ENCODE measurements at places on chromosomes 3 and 15. TPM values are rescaled to one million over a fixed set of nuclear protein-coding genes. Genes with fewer than 3 reads are reported as not detected.

LPP gene
- 3,079 TPM for total RNA-seq

DNA sequence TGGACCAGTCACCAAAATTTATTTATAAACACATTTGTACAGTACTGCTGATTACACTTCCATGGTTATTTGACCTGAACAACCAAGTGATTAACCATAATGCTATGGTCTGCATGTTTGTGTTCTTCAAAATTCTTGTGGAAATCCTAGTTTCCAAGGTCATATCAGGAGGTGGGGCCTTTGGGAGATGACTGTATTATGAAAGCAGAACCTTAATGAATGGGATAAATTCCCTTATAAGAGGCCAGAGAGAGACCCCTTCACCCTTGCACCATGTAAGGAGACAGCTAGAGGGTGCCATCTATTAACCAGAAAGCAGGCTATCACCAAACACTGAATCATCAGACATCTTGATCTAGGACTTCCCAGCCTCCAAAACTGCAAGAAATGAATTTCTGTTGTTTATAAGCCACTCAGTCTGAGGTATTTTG, 1.9 kb downstream of the SCAPER start:
- H3K36me3 ChIP-seq = no peaks in the 10 kb centered on the region
- no peak for DNase-seq
- H3K27me3 ChIP-seq = no peaks in the 10 kb centered on the region
- H3K27ac ChIP-seq = peak overlapping the region; percentile 91

DNA sequence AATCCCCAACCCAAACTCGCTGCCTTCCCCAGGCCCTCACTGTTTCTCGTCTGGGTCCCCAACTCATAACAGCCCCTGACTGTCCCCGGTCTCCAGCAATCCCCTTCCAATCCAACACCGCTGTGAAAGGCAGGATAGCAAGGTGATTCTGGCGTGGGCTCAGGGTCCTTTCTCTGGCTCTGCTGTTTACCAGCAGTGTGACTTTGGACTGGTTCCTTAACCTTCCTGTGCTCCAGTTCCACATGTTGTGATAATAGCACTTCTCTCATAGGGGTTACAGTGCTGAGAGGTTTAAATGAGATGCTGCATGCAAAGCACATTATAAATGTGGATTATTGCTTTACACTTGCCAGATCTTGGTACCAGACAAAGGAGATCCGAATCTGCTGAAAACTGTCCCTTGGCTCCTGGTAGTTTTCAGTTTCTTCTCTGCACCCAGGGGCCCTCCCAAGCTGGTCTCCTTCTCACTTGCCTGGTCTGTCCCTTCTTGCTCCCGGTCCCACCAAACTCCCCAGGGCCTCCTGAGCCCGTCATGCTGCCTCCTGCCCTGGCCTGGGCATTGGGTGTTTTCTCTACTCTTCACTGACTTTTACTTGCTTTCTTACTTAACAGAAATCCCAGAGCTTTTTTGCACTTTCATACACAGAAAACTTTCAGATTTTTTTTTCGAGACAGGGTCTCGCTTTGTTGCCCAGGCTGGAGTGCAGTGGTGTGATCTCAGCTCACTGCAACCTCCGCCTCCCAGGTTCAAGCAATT, 26.8 kb upstream of the CYP11A1 start:
- no peak overlapping the region for H3K4me3 ChIP-seq
- H3K27ac ChIP-seq = no peak overlapping the region
- H3K36me3 ChIP-seq = no peaks in the 10 kb centered on the region
- H3K4me1 ChIP-seq = no peaks in the 10 kb centered on the region

DNA sequence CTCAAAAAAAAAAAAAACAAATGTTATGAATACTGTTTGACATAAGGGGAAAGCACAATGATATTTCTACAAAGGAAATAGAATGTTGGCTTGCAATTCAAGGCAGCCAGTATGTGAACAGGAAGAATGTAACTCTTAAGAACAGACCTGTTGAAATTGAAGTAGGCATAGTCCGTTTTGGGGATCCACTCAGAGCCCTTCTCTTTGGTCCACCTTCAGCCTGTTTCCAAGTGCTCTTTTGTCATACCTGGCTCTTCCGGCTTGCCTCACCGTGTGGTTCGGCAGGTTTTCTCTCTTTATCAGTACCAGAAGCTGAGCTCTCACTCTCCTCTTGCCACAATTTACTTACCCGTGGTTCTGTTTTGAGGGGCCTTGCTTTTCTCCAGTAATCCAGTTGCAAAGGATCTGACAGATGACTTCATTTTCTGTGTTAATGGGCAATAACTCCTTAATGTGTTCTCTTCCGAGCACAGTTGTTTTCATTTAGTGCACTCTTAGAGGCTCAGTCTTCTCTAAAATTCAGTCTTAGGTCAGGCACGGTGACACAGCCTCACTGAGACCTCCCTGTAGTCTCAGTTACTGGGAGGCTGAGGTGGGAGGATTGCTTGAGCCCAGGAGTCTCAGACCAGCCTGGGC, 6.7 kb downstream of the ABHD17C start:
- no peak overlapping the region for H3K4me3 ChIP-seq
- no peak for DNase-seq
- no peaks in the 10 kb centered on the region for H3K36me3 ChIP-seq
- H3K27ac ChIP-seq = peak overlapping the region; percentile 81

GRCh38 chr3:114460459-114460858, 166.6 kb downstream of the TIGIT start:
- H3K27me3 ChIP-seq = no peaks in the 10 kb centered on the region
- peaks cover 5% of the 10 kb centered on the region for H3K4me1 ChIP-seq
- H3K36me3 ChIP-seq = no peaks in the 10 kb centered on the region
- no peak for DNase-seq
- no peak overlapping the region for H3K4me3 ChIP-seq
- no peak overlapping the region for H3K27ac ChIP-seq

DNA sequence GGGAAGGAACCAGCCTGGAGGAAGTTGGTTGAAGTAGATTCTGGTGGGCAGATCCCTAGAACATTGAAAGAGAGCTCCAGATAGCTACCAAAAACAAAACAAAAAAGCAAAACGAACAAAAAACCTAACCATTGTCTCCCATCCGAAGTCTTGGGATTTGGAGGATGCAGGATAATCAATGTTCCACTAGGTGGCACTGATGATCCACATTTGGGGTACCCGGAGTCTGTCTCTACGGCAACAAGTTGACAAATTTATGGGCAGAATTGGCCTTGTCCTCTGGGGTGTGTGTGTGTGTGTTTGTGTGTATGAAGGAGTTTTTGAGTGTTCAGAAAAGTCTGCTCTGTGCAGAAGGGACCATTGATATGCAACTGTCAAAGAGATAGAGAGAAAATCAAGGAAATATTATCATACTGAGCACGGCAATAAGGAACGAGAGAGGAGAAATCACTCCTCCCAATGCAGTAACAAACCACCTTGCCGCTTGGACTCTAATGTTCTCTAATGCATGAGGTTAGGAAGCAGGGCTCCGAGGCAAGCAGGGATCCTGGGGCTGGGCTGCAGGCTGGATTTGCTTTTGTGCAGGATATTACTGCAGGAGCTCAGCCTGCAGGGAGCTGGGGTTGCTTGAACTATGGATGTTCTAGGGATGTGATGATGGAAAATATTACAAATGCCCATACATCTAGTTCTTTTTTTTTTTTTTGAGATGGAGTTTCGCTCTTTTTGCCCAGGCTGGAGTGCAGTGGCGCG, 59.8 kb upstream of the KLHL25 start:
- no peaks in the 10 kb centered on the region for H3K36me3 ChIP-seq
- peaks cover 10% of the 10 kb centered on the region for H3K4me1 ChIP-seq
- H3K27ac ChIP-seq = no peak overlapping the region
- DNase-seq = no peak
- no peak overlapping the region for H3K4me3 ChIP-seq

DNA sequence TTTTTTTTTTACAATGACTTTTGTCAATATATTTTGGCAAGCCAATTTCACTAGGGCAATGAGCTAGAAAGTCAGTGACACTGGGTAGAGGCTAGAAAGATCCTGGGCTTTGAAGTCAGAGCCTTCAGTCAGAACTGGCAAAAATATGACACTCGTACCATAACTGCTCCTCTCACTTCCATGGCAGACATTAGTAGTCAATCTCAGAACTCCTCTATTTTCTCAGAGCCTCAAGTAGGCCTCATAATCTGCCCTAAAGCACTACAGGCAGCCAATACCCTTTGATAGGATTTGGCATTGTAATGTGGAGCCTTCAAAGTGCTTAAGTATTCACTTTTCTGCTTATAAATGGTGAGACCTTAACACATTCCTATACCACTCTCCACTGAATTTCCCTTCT, 67.8 kb downstream of the ADAMTS9 start:
- no peaks in the 10 kb centered on the region for H3K27me3 ChIP-seq
- H3K27ac ChIP-seq = no peak overlapping the region
- H3K36me3 ChIP-seq = peaks cover 25% of the 10 kb centered on the region
- peaks cover 3% of the 10 kb centered on the region for H3K4me1 ChIP-seq
- DNase-seq = no peak

GRCh38 chr3:123750659-123751420, 133.3 kb downstream of the MYLK start:
- no peaks in the 10 kb centered on the region for H3K27me3 ChIP-seq
- peak; percentile 53 for DNase-seq
- H3K36me3 ChIP-seq = no peaks in the 10 kb centered on the region
- H3K4me3 ChIP-seq = no peak overlapping the region
- peaks cover 66% of the 10 kb centered on the region for H3K4me1 ChIP-seq
- H3K27ac ChIP-seq = peak overlapping the region; percentile 52

GRCh38 chr3:21345382-21345976, 405.5 kb downstream of the ZNF385D start:
- no peaks in the 10 kb centered on the region for H3K36me3 ChIP-seq
- no peak for DNase-seq
- no peaks in the 10 kb centered on the region for H3K4me1 ChIP-seq
- H3K27ac ChIP-seq = no peak overlapping the region
- no peaks in the 10 kb centered on the region for H3K27me3 ChIP-seq
- no peak overlapping the region for H3K4me3 ChIP-seq

ARGFX gene
- total RNA-seq = not detected

- H3K27me3 ChIP-seq = no peaks in the 10 kb centered on the region
- H3K4me3 ChIP-seq = no peak overlapping the region
- no peaks in the 10 kb centered on the region for H3K4me1 ChIP-seq
- no peaks in the 10 kb centered on the region for H3K36me3 ChIP-seq
Measured at GRCh38 chr3:124592658-124593441, 137.4 kb upstream of the UMPS start.

EPHB3 gene
- total RNA-seq = 6.1 TPM

DNA sequence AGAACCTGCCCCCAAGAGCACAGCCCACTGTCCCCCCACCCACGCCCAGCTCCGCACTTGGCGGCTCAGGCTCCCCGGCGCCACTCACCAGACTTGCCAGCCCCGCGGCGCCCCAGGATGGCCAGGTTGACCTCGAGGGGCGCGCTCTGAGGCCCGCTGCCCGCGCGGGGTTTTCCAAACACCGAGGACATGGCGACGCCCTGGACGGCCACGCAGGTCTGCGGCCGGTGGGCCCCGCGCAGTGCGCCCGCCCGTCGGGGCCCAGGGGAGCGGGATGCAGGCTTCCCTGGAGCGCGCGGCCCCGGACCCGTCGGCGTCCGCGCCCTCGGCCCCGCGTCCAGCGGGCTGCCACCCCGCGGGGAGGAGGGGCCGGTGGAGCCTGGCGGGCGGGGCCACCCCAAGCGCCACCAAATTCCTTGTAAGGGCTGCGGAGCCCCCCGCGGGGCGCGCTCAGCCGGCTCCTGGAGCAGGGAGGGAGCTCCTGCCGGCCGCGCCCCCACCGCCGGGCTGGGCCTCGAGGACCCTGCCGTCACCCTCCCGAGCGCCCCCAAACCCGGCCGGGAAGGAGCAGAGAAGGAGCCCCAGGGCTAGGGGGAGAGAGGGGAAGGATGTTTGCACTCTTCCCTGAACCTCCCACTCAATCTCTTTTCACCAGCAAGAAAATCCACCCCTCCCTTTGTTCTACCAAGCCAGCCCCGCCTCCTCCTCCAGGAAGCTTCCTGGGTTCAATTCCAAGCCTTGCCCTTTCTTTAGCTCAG, at the start of gene RASL12:
TSS of gene RASL12 (minus strand) at position 347 of the 758 bp plus-strand sequence. CDS start at position 191, 156 bp downstream.
- no peak for DNase-seq
- H3K4me3 ChIP-seq = peak within 1 kb of the TSS; percentile 83
- peak within 1 kb of the TSS; percentile 97 for H3K27ac ChIP-seq
- H3K27me3 ChIP-seq = no peaks in the 10 kb centered on the region

- H3K4me1 ChIP-seq = peaks cover 65% of the 10 kb centered on the region
- no peaks in the 10 kb centered on the region for H3K36me3 ChIP-seq
- H3K27me3 ChIP-seq = no peaks in the 10 kb centered on the region
- no peak for DNase-seq
- H3K4me3 ChIP-seq = no peak overlapping the region
- no peak overlapping the region for H3K27ac ChIP-seq
Measured at GRCh38 chr3:188458756-188459155, 304.8 kb downstream of the LPP start.

PDCD7 gene
- 26.6 TPM for total RNA-seq

- no peak overlapping the region for H3K27ac ChIP-seq
- no peaks in the 10 kb centered on the region for H3K27me3 ChIP-seq
- H3K4me3 ChIP-seq = no peak overlapping the region
- H3K36me3 ChIP-seq = no peaks in the 10 kb centered on the region
- H3K4me1 ChIP-seq = peaks cover 50% of the 10 kb centered on the region
Measured at GRCh38 chr15:77066971-77067690, 3.8 kb downstream of the TSPAN3 start.

DNA sequence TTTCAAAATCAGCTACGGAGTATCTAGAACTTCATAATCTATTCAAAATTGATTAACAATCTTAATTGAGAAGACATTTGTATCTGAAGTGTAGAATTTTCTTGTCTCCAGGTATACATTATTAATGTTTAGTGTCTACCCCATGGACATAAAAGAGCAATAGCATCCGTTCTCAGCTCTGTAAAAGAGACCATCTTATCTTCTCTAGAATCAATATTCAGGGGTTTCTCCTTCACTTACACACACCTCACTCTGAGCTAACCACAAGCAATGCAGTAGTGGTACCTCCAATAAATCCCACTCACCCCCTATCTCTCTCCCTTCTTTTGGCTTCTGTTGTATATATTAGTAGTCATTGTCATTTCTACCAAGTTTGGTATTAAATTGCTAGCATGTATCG, 16.2 kb downstream of the MBNL1 start:
- H3K4me3 ChIP-seq = no peak overlapping the region
- no peaks in the 10 kb centered on the region for H3K27me3 ChIP-seq
- no peak overlapping the region for H3K27ac ChIP-seq
- no peak for DNase-seq

DNA sequence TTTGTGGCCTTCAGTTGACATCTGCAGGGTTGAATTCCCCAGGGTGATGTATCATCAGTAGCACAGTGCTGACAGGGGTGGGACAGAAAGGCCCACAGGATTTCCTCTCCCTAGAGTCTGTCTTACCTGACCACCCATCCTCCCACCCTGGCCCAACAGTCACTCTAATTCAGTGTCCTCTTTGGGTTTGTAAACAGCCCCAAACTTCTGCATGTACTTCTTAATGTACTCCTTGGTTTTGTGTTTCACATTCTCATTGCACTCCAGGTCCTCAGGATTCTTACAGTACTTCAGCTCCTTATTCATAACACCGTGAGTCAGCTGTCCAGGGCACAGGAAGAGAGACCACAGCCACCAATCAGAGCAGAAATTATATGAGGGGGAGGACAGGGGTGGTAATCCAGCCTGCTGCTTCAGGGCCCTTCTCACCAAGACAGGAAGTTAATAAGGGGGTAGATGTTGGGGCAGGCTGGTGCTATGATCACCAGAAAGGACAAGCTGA, 37.5 kb downstream of the NBEAL2 start:
- no peaks in the 10 kb centered on the region for H3K27me3 ChIP-seq
- no peak for DNase-seq
- H3K36me3 ChIP-seq = peaks cover 33% of the 10 kb centered on the region
- H3K4me3 ChIP-seq = no peak overlapping the region
- H3K27ac ChIP-seq = no peak overlapping the region

XCR1 gene
- total RNA-seq = not detected
